Placental pericyte (primary cell): ENCODE measurements at places on chromosomes 2 and 18. TPM values are rescaled to one million over a fixed set of nuclear protein-coding genes. Genes with fewer than 3 reads are reported as not detected.

GAL3ST2 gene
- total RNA-seq: 0.14 TPM in 1 of 2 replicates, not detected in the other

GPC1 gene
- 51.9 and 78.5 TPM in 2 replicates for total RNA-seq

UGT1A4 gene
- total RNA-seq: not detected in 2 replicates

DCDC2C gene
- not detected in 2 replicates for total RNA-seq

CAPN14 gene
- 0.14 TPM in 1 of 2 replicates, not detected in the other for total RNA-seq

C2orf81 gene
- total RNA-seq: 0.66 and 1.6 TPM in 2 replicates

SGPP2 gene
- not detected in 2 replicates for total RNA-seq

LGALSL gene
- total RNA-seq: 0.86 and 4.4 TPM in 2 replicates

MBD5 gene
- total RNA-seq: 25.6 and 27.5 TPM in 2 replicates

MZT2A gene
- total RNA-seq: 47.5 and 85.6 TPM in 2 replicates

CAPN13 gene
- not detected in 2 replicates for total RNA-seq

SPC25 gene
- total RNA-seq: 0.44 and 7.6 TPM in 2 replicates

REV1 gene
- total RNA-seq: 24.1 and 38.7 TPM in 2 replicates

RNF152 gene
- 18.2 and 127 TPM in 2 replicates for total RNA-seq

MERTK gene
- total RNA-seq: 0.14 and 0.44 TPM in 2 replicates

MOB1A gene
- total RNA-seq: 72.0 and 155 TPM in 2 replicates

CTNNA2 gene
- under 0.01 TPM in 1 of 2 replicates, not detected in the other for total RNA-seq

CXCR1 gene
- total RNA-seq: not detected in 2 replicates

TCF4 gene
- total RNA-seq: 26.7 and 125 TPM in 2 replicates

ATOH8 gene
- 3.6 and 10.9 TPM in 2 replicates for total RNA-seq

PRSS56 gene
- not detected in 2 replicates for total RNA-seq

GPR75 gene
- total RNA-seq: 1.3 and 4.9 TPM in 2 replicates

ALPP gene
- under 0.01 TPM in 1 of 2 replicates, not detected in the other for total RNA-seq

CAVIN2 gene
- total RNA-seq: 5.3 and 18.6 TPM in 2 replicates

HOXD8 gene
- total RNA-seq: 6.3 TPM in 1 of 2 replicates, not detected in the other

RAX gene
- total RNA-seq: not detected in 2 replicates

SCN2A gene
- total RNA-seq: under 0.01 and 1.7 TPM in 2 replicates

EMILIN1 gene
- total RNA-seq: 189 and 203 TPM in 2 replicates

MFSD2B gene
- not detected in 2 replicates for total RNA-seq

CHRND gene
- not detected in 2 replicates for total RNA-seq

DBI gene
- 47.5 and 68.9 TPM in 2 replicates for total RNA-seq
